ENCODE measurements at places on chromosomes 1 and 21.

DNA sequence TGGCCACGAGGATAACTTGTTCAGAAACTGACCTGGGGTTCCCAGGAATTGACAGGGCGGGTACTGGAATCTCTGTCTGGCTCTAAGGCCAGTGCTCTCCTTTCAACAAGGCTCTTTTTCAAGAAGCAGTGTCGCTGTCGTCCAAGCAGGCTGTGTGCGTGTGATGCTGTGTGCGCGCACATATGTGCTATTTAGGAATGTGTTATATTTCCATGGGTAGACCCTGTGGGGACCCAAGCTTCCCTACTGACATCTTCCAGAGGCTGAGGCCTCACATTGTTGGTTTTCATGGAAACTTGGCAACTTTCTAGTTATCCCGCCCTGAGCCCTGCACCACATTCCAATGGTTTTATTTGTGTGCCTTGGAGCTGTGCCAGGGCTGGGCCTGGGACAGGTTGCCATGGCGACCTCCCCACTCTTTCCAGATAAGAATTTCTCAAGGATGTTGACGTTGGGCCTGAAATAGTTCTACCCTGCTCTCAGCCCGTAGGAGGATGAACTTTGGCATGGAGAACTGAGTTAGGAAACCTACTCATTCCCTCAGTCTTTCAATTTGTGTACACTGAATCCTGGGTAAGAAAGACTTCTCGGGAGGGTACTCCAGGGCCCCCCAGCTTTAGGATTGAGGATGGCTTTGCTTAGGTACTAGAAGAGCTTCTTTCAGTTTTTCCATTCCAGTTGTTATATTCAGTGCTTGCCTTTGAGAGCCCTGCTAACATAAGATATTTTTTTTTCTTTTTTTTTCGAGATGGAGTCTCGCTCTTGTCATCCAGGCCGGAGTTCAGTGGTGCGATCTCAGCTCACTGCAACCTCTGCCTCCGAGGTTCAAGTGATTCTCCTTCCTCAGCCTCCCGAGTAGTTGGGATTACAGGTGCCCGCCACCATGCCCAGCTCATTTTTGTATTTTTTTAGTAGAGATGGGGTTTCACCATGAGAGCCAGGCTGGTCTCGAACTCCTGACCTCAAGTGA lies 38.8 kb upstream of the SRSF10 start:
- no peak for DNase-seq

GRCh38 chr1:247551721-247552120 lies 2.8 kb downstream of the GCSAML start:
- no peak for DNase-seq

GRCh38 chr1:155300553-155301329 lies 497 bp downstream of the PKLR start:
- no peak for DNase-seq

GRCh38 chr1:6121021-6121421 lies 59.1 kb downstream of the CHD5 start:
- no peak for DNase-seq

- no peak for DNase-seq
Observed at GRCh38 chr1:237146241-237146640, 104.3 kb downstream of the RYR2 start.

DNA sequence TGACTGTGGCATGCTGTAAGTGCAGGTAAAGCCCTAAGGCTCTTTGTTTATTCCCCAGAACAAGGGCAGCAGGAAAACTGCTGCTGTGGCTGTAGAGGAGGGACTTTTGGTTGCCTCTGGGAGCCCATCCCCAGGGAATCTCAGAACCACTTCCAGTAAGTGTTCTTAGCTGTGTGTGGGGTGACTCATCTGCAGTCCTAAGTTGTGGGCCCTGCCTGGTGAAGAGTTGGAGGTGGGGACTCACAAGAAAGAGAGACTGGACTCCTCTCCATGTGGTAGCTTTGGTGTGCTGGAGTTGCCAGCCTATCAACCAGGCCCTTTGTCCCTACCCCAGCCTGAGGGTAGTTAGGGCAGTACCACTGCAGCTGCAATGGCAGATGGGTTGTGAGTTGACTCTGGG lies 24.0 kb upstream of the DENND1B start:
- no peak for DNase-seq

- no peak for DNase-seq
Observed at GRCh38 chr1:11308699-11309224, 35.8 kb downstream of the UBIAD1 start.

DNA sequence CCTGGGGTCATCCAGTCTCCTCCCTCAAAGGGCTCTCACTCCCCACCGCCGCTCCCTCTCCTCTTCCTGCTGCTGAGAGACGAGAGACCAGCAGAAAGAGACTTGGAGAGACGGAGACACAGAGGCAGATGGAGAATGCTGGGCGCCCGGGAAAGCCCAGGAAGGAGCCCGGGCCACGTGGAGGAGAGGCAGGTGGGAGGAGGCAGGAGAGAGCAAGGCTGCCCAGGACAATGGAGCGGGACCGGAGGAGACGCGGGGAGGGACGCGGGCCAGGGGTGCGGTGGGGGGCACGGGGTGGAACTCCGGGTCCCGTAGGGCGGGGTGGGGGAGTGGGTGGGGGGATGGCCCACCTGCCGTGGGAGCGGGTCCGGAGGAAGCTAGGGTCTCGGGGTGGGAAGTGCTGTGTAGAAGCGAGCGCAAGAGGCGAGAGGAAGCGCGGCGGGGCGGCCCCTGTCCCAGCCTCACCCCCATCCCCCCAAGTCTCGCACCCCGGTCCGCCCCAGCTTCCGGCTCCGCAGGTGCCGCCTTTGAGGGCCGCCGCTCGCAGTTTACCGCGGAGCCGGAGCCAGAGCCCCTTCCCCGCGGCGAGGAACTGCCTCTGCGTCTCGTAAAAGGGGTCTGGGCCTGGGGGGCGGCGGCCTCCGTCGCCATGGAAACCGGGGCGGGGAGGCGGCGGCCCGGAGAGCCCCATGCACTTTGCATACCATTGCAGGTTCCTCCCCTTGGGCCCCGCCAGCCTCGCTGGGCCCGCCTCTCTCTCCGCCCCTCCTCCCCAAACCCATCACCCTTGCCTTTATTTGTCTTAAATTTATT lies 11.7 kb upstream of the EPHA2 start:
- peak; percentile 55 for DNase-seq
